ENCODE measurements at places on chromosomes 2 and 18. TPM values are rescaled to one million over a fixed set of nuclear protein-coding genes. Genes with fewer than 3 reads are reported as not detected.

Gene THADA
- total RNA-seq: 32.5 TPM

DNA sequence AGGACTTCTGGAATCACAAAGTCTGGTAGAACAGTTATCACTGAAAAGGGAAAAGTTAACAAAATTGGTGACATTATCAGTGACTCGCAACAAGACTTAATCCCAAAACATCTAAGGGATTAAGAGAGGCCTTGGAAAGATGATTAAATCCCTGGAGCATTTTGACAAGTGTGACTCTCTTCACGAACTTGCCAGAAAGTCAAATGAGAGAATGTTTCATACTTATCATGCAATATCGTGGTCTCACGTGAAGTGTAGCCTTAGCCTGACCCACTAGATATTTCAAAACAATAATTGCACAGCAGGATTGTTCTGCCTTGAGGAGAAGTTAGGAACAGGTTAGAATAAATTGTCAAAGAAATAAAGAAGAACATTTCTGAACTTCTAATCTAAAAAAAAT lies 104.5 kb downstream of the COL6A3 start:
- peaks cover 10% of the 10 kb centered on the region for H3K27me3 ChIP-seq
- no peak for DNase-seq
- no peaks in the 10 kb centered on the region for H3K36me3 ChIP-seq
- no peaks in the 10 kb centered on the region for H3K4me1 ChIP-seq

Gene KCNE4
- not detected for total RNA-seq

DNA sequence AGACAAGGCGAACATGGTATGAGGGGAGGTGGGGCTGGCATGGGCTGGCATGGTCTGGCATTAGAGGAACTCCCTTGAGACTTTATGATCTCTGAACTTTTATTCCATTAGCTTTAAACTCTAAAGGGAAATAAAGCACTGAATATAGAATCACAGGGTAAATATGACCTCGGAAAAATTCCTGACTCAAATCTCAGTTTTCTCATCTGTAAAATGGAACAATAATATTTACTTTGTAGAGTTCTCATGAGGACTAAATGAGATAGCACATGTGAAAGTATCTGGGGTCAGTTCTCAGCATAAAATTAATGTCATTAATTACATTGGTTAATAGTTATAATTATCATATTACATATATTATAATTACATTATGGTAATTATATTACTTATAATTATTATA lies 65.9 kb downstream of the ARHGAP25 start:
- H3K4me3 ChIP-seq: no peak overlapping the region
- H3K27ac ChIP-seq: peak overlapping the region; percentile 63
- H3K27me3 ChIP-seq: no peaks in the 10 kb centered on the region
- DNase-seq: no peak

DNA sequence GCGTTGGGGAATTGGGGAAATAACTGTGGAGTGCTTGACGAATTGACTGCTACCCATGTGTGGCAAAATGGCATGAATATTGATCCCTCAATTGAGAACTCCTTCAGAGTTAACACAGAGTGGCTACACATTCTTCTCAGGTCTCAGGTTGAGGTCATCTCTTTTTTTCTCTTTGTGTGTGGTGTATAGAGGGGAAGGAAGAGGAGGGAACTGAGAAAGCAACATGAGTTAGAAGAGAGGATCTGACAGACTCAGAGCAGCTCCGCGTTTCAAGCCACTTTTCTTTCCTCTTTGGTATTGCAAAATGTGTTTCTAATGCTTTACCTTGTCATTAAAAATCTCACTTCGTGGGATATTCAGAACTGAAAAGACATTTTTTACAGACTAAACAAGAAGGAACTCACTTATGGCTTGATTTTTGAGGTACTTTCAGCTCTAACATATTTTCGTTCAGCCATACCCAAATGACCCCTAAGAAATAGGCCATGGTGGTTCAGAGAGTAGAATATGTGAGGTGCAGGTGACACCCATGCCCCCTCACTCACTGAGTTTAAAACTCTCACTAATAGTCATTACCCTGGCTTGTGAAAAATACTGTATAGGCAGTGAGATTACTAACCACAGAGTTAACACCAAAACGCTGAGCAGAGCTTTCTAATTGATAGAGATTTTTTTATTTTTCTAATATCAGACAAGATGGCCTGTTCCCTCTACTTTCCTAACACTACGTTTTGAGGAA lies 22.5 kb downstream of the STAT4 start:
- H3K27me3 ChIP-seq: no peaks in the 10 kb centered on the region
- no peak overlapping the region for H3K4me3 ChIP-seq
- peak overlapping the region; percentile 32 for H3K27ac ChIP-seq
- peaks cover 47% of the 10 kb centered on the region for H3K36me3 ChIP-seq
- no peak for DNase-seq

Gene CYRIA
- 2.8 TPM for total RNA-seq

Gene ALKAL2
- total RNA-seq: not detected

GRCh38 chr18:64519201-64519600 lies 370.3 kb upstream of the LINC00305 start:
- no peaks in the 10 kb centered on the region for H3K27me3 ChIP-seq
- no peak for DNase-seq
- H3K4me3 ChIP-seq: no peak overlapping the region
- H3K27ac ChIP-seq: no peak overlapping the region

Gene CNRIP1
- total RNA-seq: not detected

Gene RMDN2
- 2.7 TPM for total RNA-seq

Gene KCNJ13
- total RNA-seq: not detected

Gene PLGLB2
- total RNA-seq: 0.54 TPM

DNA sequence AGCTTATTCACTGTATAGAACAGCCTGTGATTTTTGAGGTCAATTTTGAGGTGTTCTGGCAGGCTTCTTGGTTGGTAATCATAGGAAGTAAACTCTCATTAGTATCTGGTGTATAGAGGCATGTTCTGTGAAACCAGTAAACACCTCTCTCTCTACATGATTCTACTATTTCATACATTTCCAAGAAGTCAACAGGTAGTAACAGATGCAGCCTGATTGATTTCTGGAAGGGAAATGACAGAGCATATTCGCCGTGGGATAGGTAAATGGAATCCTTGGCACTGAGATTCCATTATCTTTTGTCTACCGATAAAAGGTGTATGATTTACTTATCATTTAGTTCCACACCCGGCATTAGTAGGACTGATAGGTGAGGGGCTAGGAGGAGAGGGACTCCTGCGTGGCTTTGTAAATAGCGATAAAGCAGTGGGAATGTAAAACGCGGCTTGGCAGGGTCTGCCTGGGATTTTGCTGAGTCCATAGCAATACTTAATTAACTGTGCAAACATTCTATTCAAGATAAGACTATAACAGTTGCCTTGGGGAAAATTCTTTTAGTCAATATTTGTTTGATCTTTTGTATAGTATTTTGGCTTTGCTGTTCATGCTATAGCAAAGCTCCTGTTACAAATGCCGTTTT lies 32.3 kb downstream of the LYPD6B start:
- peaks cover 14% of the 10 kb centered on the region for H3K4me1 ChIP-seq
- no peaks in the 10 kb centered on the region for H3K36me3 ChIP-seq
- no peak for DNase-seq
- H3K27ac ChIP-seq: no peak overlapping the region
- H3K4me3 ChIP-seq: no peak overlapping the region

Gene ELOA2
- total RNA-seq: not detected

GRCh38 chr2:989781-990467 lies 39.3 kb downstream of the SNTG2 start:
- DNase-seq: no peak
- H3K27ac ChIP-seq: no peak overlapping the region
- H3K4me1 ChIP-seq: peaks cover 2% of the 10 kb centered on the region
- H3K27me3 ChIP-seq: no peaks in the 10 kb centered on the region
- no peak overlapping the region for H3K4me3 ChIP-seq
- H3K36me3 ChIP-seq: no peaks in the 10 kb centered on the region

Gene NT5DC4
- total RNA-seq: not detected

- peaks cover 1% of the 10 kb centered on the region for H3K36me3 ChIP-seq
- no peaks in the 10 kb centered on the region for H3K27me3 ChIP-seq
- H3K4me1 ChIP-seq: no peaks in the 10 kb centered on the region
- DNase-seq: no peak
- H3K4me3 ChIP-seq: no peak overlapping the region
- H3K27ac ChIP-seq: no peak overlapping the region
Measured at GRCh38 chr2:135701442-135701841, 40.2 kb upstream of the UBXN4 start.

DNA sequence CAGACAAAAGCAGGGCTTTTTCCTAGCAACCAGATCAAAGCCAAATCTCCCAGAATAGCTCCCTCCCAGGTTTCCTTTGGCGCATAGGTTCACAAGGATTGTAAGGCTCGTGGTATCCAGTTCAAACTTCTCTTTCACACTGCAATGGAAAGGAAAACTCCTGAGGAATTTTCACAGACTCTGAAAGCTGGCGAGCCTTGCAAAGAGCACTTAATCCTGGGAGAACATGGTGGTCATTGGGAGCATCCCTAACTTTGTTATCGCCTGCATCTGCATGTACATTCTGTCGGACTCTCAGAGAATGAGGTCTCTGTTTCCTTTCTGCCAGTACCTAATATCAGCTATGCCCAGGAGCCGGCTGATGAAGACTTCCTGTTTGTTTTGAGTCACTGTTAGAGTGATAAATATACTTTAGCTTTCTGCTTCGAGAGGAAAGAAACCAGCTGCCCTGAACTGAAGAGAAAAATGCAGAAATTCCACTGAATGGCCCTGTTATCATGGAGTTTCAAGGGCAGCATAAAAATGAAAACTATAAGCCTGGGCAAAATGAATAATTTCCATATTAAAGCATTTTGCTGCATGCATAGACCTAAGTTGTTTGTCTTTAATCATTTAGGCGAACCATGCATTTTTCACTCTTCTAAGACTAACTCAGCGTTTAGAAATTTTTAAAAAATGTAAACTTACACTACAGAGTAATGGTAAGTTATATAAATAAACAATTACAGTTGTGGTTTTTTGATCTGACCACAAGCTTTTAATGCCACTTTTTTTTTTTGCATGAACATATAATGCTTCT lies 76.4 kb upstream of the ZEB2 start:
- DNase-seq: no peak
- H3K27me3 ChIP-seq: peaks cover 17% of the 10 kb centered on the region
- no peaks in the 10 kb centered on the region for H3K4me1 ChIP-seq
- no peak overlapping the region for H3K4me3 ChIP-seq
- H3K36me3 ChIP-seq: no peaks in the 10 kb centered on the region

Measured in activated CD4-positive, alpha-beta T cell treated with anti-CD3 and anti-CD28 coated beads for 36 hours (primary cell).